Left renal pelvis (tissue), 4 donors: ENCODE measurements at places on chromosomes 7 and 10.

GRCh38 chr10:59082249-59082648 is 94.2 kb upstream of the PHYHIPL start:
- DNase-seq, result no peak

- DNase-seq, result no peak
Measured at GRCh38 chr10:789831-790701, 100.6 kb upstream of the DIP2C start.

- no peak for DNase-seq
Measured at GRCh38 chr10:115988380-115988779, 284.6 kb downstream of the GFRA1 start.

GRCh38 chr7:2576742-2577491 is 18.1 kb downstream of the IQCE start:
- DNase-seq, result no peak

- DNase-seq, result no peak
Measured at GRCh38 chr7:116769546-116769945, 92.8 kb upstream of the CAPZA2 start.

DNA sequence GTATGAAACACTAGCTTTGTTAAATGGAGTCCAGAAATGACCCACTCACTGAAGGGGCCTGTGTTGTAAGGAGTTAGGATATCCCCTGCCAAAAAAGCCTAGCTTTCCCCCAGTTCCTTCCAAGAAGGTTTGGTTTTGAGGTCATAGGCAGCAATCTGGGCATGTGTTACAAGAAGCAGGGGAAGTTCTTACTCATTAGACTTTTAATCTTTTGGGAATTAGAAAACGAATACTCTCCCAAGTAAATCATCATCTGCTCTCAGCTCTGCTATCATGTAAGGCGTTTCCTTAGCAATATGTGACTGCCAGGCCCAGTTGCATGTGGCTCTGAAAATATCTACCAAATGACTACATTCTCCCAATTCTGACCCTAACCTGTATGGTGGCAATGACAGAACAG is 3.7 kb downstream of the NOD1 start:
- no peak for DNase-seq

- DNase-seq, result no peak
Measured at GRCh38 chr10:125700355-125700911, 17.5 kb upstream of the TEX36 start.

DNA sequence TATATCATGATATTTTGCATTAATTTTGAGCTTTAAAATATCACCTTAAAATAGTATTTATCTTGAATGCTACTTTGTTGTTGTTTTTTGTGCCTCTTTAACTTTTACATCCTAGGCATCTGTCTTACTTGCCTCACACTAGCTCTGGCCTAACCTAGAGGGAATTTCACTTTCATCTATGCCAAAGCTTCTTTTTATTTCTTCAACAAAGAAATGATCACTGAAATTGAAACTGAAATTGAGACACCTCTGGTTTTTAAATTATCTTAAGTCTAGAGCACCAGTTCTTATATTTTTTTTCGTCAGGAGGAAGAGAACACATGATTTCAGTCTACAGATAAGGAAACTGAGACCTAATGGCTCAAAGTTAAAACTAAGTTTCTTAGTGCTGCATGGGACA is 3.5 kb upstream of the SCIN start:
- no peak for DNase-seq

DNA sequence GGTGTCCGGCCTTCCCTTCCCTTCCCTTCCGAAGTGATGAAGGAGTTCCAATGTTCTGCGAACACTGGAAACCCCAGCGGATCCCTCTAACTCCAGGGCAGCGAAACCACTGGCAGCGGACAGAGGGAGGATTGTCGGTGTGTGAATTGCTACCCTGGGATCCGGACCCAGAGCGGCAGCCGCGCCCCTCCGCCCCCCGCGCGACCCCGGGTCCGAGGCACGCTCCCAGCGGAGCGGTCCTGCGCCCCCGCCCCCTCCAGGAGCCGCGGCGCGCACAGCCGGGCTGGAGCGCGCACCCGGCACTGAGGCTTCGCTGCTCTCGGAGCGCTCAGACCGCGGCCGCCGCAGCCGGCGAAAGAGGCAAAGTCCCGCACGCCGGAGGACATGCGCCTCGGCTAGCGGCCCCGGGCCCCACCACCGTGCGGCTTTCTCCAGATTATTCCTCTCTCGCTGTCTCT is at the start of gene PTPRZ1:
PTPRZ1 (plus strand) TSS at position 331 of the 458 bp plus-strand sequence. CDS start 339 bp downstream, outside the sequence.
- no peak for DNase-seq
